Neural crest cell (in vitro differentiated cells): ENCODE measurements at places on chromosomes 7 and 10. TPM values are rescaled to one million over a fixed set of nuclear protein-coding genes. Genes with fewer than 3 reads are reported as not detected.

The ADARB2 gene
- total RNA-seq = 1.6 and 1.8 TPM in 2 replicates

- H3K4me1 ChIP-seq = peaks cover 31% of the 10 kb centered on the region
- H3K36me3 ChIP-seq = no peaks in the 10 kb centered on the region
- H3K27me3 ChIP-seq = no peaks in the 10 kb centered on the region
- no peak for DNase-seq
- H3K4me3 ChIP-seq = no peak overlapping the region
Measured at GRCh38 chr10:97542169-97543024, 30.2 kb upstream of the ANKRD2 start.

- no peak for DNase-seq
- H3K27ac ChIP-seq = no peak overlapping the region
- H3K4me1 ChIP-seq = peaks cover 10% of the 10 kb centered on the region
- no peaks in the 10 kb centered on the region for H3K36me3 ChIP-seq
- peaks cover 21% of the 10 kb centered on the region for H3K27me3 ChIP-seq
- no peak overlapping the region for H3K4me3 ChIP-seq
Measured at GRCh38 chr10:113445736-113446135, 107.1 kb upstream of the HABP2 start.

The GIMAP7 gene
- total RNA-seq = not detected in 2 replicates

DNA sequence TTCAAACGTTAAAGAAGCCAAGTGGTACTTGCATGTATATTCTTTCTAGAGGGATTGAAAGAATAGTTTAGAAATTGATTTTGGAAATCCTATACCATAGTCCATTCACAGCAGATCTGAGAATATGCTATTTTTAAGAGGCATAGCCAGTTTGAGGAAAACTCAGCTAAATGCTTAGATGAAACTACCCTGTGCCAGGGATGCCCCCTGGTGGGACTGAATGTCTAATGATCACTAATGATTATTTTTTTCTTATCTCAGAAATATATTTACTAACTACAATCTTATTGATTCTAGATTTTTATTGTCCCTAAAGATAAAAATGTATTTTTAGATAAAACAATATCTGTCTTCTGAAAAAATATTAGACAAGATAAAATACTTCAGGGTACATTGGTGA, 844.9 kb upstream of the PHF14 start:
- H3K36me3 ChIP-seq = no peaks in the 10 kb centered on the region
- H3K4me3 ChIP-seq = no peak overlapping the region
- peak; percentile 18 for DNase-seq
- no peaks in the 10 kb centered on the region for H3K27me3 ChIP-seq
- H3K4me1 ChIP-seq = peaks cover 1% of the 10 kb centered on the region

- no peaks in the 10 kb centered on the region for H3K27me3 ChIP-seq
- H3K4me1 ChIP-seq = peaks cover 11% of the 10 kb centered on the region
- DNase-seq = no peak
- peaks cover 4% of the 10 kb centered on the region for H3K36me3 ChIP-seq
- H3K4me3 ChIP-seq = no peak overlapping the region
Measured at GRCh38 chr7:7695111-7695817, 23.1 kb downstream of the RPA3 start.

The PSMC2 gene
- total RNA-seq = 122 and 124 TPM in 2 replicates
